ENCODE measurements at places on chromosomes 6 and 20. TPM values are rescaled to one million over a fixed set of nuclear protein-coding genes. Genes with fewer than 3 reads are reported as not detected.

The CST2 gene
- not detected for total RNA-seq

The BTN2A1 gene
- total RNA-seq: 19.6 TPM

The LIME1 gene
- total RNA-seq: 17.6 TPM

The NOL4L gene
- total RNA-seq: 21.8 TPM

The SGK2 gene
- 0.62 TPM for total RNA-seq

The STMND1 gene
- not detected for total RNA-seq

- H3K27ac ChIP-seq: no peak overlapping the region
- no peak overlapping the region for H3K4me3 ChIP-seq
- DNase-seq: no peak
- no peaks in the 10 kb centered on the region for H3K27me3 ChIP-seq
- no peaks in the 10 kb centered on the region for H3K36me3 ChIP-seq
These were observed 155.8 kb downstream of the MBOAT1 start for GRCh38 chr6:20056350-20056992.

GRCh38 chr6:160102956-160103824 lies 18.4 kb upstream of the SLC22A1 start:
- H3K36me3 ChIP-seq: peaks cover 42% of the 10 kb centered on the region
- H3K4me3 ChIP-seq: no peak overlapping the region
- H3K27ac ChIP-seq: no peak overlapping the region
- DNase-seq: peak; percentile 25

GRCh38 chr6:108862479-108863191 lies 14.4 kb downstream of the ARMC2 start:
- H3K27me3 ChIP-seq: no peaks in the 10 kb centered on the region
- H3K36me3 ChIP-seq: peaks cover 28% of the 10 kb centered on the region
- peaks cover 9% of the 10 kb centered on the region for H3K4me1 ChIP-seq
- H3K27ac ChIP-seq: no peak overlapping the region

DNA sequence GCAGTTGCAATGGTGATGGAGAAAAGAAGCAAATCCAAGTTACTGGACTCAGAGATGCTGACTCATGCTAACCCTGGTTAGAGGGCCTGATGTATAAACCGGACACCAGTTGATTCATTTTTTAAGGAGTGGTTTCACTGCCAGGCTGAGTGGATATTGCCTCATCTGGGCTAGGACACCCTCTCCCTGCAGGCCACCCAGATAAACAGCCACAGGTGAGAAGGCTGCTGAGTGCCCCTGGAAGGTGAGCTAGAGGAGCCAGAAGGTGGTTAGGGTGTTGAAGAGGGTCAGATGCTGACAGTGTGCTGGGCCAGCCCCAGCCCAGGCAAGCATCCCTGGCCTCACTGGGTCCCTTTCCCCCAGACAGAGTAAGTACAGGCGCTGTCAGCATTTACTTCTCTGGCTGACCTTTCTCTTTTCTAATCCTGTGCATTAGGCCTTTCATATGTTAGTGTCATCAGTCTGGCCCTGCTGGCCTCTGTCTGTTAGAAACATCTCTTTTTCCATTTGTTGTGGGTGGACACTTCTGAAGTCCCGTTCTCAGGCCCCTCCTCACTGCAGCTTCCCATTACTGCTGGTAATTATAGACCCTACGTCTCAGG lies 13.5 kb downstream of the EPB41L1 start:
- H3K4me1 ChIP-seq: no peaks in the 10 kb centered on the region
- DNase-seq: no peak
- H3K27ac ChIP-seq: no peak overlapping the region
- peaks cover 5% of the 10 kb centered on the region for H3K27me3 ChIP-seq
- H3K4me3 ChIP-seq: no peak overlapping the region
- no peaks in the 10 kb centered on the region for H3K36me3 ChIP-seq

DNA sequence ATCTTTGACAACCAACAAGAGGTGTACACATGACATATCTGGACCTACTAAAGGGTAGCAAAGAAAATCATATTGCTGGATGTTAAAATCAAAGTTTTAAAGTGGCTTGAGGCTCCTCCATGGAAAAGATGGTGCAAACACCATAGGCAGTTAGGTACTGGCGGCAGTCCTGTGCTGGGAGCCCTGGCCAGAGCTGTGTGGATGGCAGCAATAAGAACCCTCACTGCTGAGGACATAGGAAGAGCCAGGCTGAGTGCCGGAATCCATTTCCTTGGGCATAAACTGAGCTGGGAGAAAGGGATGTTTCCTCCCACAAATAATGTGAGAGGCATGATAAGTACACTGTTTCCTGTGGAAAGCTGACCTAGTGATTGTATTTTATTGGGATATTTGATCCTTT lies 89.9 kb downstream of the ARID1B start:
- H3K4me1 ChIP-seq: peaks cover 73% of the 10 kb centered on the region
- DNase-seq: no peak
- H3K4me3 ChIP-seq: no peak overlapping the region
- H3K27ac ChIP-seq: peak overlapping the region; percentile 55

- H3K27ac ChIP-seq: no peak overlapping the region
- H3K4me3 ChIP-seq: no peak overlapping the region
- H3K4me1 ChIP-seq: no peaks in the 10 kb centered on the region
These were observed 36.0 kb downstream of the TAF8 start for GRCh38 chr6:42086046-42087035.

DNA sequence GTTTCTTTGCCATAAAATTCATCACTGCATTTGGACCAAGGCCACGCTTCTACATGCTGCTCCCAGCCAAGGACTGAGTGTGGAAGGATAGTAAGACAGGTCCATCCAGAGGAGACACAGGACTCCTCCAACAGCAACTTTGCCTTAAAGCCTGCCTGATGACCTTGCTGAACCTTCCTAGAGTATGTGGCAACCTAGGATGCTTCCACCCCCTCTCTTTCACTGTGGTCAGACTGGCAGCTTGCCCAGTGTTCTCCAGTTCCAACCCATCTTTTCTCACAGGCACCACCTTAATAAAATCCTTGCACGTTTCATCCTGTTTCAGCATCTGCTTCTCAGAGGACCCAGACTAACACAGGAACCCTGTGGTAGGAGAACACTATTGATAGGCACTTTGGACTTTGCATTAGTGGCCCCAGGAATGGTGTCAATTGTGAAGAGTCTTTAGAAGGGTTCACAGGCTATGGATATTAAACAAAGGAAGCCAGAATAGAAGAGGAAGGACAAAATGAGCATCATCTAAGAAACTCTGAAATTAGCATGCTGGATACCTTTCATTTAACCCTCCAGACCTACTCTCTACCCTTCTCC lies 2.4 kb upstream of the PKHD1 start:
- DNase-seq: no peak
- H3K4me1 ChIP-seq: peaks cover 2% of the 10 kb centered on the region
- H3K36me3 ChIP-seq: no peaks in the 10 kb centered on the region
- H3K27me3 ChIP-seq: peaks cover 8% of the 10 kb centered on the region
- H3K4me3 ChIP-seq: no peak overlapping the region

DNA sequence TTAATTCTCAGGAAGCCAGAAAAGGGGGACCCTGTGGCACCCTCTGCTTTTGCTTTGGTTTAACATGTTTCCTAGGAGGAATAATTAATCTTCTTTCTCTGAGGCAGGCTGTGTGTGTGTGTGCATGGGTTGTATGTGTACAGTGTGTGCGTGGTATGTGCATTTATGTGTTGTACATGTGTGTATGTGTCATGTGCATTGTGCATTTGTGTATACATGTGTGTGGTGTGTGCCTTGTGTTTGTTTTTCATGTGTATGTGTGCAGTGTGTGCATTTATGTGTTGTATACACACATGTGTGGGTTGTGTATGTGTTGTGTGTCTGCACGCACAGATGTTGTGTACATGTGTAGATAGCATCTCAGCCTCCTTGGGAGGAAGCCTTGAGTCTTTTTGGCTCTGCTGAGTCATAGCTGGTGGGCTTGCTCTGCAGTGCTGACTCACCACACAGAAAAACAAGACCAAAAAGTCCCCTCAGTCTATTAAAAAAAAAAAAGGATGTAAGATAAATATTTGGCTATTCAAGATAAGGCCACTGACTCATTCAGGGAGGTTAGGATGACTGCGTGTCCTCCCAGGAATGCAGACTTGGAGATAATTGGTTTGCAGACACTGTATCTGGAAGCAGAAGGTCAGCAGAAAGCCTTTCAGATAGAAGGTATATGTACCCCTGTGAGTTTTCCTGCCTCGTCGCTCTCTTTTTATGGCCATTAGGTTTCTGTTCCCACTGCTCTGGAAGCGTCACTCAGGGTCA lies 58.6 kb downstream of the SYNJ2 start:
- peak; percentile 54 for DNase-seq
- no peak overlapping the region for H3K4me3 ChIP-seq
- H3K4me1 ChIP-seq: peaks cover 25% of the 10 kb centered on the region
- peak overlapping the region; percentile 44 for H3K27ac ChIP-seq
- H3K27me3 ChIP-seq: no peaks in the 10 kb centered on the region
- peaks cover 29% of the 10 kb centered on the region for H3K36me3 ChIP-seq

- no peaks in the 10 kb centered on the region for H3K4me1 ChIP-seq
- H3K4me3 ChIP-seq: no peak overlapping the region
- no peak overlapping the region for H3K27ac ChIP-seq
These were observed 1217.7 kb downstream of the EPHA7 start for GRCh38 chr6:92201618-92202017.

DNA sequence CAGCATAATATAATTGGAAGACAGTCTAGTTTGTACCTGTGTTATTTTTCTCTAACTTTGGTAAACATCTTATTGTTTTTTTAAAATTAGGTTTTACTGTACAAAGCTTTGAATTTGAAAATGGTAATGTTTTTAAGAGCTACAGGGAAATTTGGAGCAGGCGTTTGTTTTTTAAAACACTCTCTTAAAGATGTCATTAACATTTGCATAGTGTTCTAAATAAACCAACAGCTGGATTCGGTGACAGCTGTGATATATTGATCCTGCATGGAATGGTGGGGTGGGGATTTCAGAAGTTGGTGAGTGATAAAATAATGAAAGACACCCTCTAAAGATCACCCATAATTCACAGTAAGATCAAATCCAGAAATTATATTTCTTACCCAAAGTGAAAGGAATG lies 97.9 kb upstream of the PRL start:
- no peaks in the 10 kb centered on the region for H3K36me3 ChIP-seq
- no peak overlapping the region for H3K27ac ChIP-seq
- H3K4me3 ChIP-seq: no peak overlapping the region
